Fibroblast of skin of back (primary cell): ENCODE measurements at places on chromosomes 2 and 18.
A peak's percentile ranks its signal among the peaks of the same experiment; 100 is the strongest.

DNA sequence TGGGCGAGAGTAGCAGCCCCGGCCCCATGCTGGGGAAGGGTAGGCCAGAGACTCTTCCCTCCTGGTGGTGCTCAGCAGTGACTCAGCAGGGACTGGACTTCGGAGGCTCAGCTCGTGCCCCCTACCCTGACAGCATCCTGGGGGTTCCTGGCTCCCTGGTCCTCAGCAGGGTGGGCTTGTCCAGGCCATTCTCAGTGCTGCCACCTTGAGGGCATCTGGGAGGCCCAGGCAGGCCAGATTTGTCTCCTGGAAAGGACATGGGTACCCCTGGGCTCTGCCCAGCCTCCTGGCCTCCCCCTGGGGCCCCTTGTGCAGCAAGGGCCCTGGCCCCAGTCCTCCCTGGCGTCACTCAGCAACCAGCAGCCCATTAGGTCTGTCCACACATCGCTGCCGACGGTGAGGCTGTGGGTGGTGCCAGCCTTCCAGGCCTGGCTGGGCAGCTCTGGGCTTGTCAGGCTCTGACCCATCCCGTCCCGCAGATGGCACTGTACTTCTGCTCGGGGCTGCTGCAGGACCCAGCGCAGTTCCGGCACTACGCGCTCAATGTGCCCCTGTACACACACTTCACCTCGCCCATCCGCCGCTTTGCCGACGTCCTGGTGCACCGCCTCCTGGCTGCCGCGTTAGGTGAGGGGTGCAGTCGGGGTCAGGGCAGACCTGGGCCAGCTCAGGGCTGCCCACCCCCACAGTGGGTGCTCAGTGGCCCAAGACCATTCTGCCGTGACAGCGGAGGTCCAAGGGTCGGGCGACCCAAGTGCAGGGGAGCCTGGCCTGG, 45.0 kb upstream of the ALPP start:
- DNase-seq = no peak

GRCh38 chr18:60898111-60898510, 435.1 kb upstream of the CDH20 start:
- no peak for DNase-seq

DNA sequence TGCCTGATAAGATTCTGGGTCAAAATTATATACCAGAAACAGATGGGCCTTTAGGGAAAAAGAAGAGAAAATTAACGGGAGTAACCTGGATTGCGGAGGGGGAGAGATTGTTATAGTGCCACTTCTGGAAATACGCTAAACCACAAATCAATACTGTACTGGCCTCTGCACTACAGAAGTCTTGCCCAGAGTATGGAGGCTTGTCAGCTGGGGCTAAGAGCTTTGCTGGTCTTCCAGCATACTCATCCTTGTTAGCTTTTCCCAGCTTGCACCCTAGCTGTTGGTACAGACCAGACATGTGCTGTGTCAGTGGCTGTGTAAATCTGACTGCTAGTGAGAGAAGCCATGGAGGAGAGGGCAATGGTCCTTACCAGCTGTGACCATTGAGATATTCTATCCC, 8.9 kb downstream of the AGBL5 start:
- no peak for DNase-seq

- peak; percentile 59 for DNase-seq
Measured at GRCh38 chr2:33602201-33602830, 3.2 kb upstream of the FAM98A start.

- no peak for DNase-seq
Measured at GRCh38 chr2:3414133-3414860, 34.8 kb downstream of the TRAPPC12 start.
